CD8-positive, alpha-beta memory T cell (primary cell): ENCODE measurements at places on chromosomes 6 and 20. TPM values are rescaled to one million over a fixed set of nuclear protein-coding genes. Genes with fewer than 3 reads are reported as not detected.

DNA sequence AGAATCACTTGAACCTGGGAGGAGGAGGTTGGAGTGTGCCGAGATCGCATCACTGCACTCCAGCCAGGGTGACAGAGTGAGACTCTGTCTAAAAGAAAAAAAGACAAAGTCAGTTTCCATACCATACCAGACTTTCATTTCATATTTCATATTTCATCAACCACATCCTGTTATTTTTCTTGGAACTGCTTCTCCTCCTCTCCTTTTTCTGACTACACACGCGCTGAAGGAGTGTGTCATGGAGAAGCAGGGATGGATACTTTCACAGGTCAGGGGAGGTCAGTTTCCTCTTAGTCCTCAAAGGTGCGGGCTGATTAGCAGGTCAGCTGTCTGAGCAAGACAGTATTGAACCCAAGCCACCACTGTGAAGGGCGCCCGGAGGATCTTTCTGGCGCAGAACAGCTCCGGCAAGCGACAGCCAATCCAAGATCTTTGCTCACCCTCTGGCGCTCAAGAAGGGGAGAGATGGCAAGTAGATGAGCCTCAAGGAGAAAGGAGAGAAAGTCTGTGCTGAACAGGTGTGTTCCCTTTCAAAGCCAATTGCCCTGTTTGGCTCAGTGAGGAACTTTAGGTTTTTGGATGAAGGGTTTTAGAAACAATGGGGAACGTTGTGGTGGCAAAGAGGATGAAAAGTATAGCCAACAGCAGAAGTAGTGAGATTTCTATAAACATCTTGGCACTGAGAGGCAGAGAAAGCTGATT lies 18.9 kb upstream of the SYNJ2 start:
- no peak for DNase-seq

SRF gene
- polyA plus RNA-seq: 8.0 TPM

RRP36 gene
- polyA plus RNA-seq: 86.2 TPM

GRCh38 chr6:116352515-116353471 lies 18.0 kb upstream of the DSE start:
- DNase-seq: no peak

ESR1 gene
- 1.2 TPM for polyA plus RNA-seq

GRCh38 chr6:130775411-130776012 lies 51.7 kb upstream of the SMLR1 start:
- no peak for DNase-seq

KIAA0408 gene
- 0.76 TPM for polyA plus RNA-seq

- DNase-seq: no peak
These were observed 828 bp downstream of the TP53RK start for GRCh38 chr20:46688151-46689081.

SOX12 gene
- polyA plus RNA-seq: 0.64 TPM

DNA sequence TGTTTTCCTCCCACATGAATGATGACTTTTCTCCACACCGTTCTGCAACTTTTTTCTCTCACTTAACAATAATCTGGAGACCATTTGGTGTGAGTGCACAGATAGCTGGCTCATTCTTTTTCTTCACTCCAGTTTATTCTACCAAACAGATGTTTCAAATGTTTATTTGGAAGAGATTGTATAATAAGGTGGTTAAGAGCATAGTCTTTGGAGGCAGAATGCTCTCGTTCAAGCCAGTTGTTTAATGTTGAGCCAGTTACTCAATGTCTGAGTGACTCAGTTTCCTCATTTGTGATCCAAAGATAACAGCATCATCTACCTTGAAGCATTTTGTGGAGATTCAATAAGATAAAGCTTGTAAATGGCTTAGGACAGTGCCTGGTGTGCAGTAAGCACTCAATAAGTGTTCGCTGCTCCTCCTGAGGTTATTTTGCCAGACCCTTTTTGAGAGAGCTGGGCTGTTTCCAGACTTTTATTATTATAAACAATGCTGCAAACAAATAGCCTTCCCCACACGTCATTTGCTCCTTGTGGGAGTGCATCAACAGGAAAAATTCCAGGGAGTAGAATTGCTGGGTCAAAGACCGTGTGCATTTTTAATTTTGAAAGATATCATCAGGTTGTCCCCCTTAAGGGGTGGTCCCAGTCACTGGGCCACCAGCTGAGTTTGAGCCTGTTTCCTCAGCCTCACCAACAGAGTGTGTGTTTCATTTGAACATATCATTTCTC lies 70.6 kb downstream of the VEGFA start:
- no peak for DNase-seq

SNAP91 gene
- not detected for polyA plus RNA-seq

ENPP1 gene
- polyA plus RNA-seq: 1.2 TPM

MCHR2 gene
- not detected for polyA plus RNA-seq

- DNase-seq: no peak
These were observed 145.1 kb downstream of the CD24 start for GRCh38 chr6:106829451-106829850.

GRCh38 chr6:83429857-83430610 lies 817 bp downstream of the ME1 start:
- DNase-seq: no peak

- DNase-seq: no peak
These were observed 328.7 kb downstream of the UTRN start for GRCh38 chr6:144613859-144614258.

IL22RA2 gene
- not detected for polyA plus RNA-seq

- no peak for DNase-seq
These were observed 42.9 kb downstream of the ARHGAP18 start for GRCh38 chr6:129667034-129667433.

DNA sequence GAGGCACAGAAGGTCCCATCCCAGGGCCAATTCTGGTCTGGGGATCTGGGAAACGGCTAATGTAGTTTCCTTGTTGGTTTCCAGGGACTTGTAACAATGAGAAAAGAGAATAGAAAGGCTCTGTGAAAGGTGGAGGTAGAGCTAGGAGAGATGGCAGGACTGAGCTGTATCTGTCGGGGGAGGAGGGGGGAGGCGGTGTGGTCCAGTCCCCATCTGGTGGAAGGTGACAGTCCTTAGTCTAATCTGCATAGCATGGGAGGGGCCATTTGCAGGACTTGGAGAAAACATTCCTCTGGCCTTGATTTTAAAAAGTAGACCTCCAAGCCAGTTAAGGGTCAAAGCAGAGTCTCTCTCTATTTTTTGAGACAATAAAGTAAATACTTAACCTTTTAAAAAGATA lies 137.1 kb downstream of the DNAH8 start:
- no peak for DNase-seq

DNA sequence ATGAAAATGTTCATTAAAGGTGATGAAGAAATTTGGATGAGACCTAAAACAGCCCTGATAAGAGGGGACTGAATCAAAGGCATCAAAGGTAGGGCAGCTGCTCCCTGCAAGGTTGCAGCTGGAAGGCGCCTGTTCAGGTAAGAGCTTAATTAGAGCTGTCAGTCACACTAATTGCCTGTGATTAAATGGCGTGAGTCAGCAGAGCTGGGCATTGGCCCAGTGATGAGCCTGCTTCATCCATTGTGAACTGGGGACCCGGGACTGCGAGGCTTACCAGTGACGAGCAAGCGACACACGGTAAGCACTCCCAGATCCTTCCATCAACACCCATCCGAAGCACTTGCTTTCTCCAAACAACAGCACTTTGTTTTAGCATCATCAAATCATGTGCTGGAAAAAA lies 621.5 kb upstream of the CDH4 start:
- DNase-seq: no peak

DNA sequence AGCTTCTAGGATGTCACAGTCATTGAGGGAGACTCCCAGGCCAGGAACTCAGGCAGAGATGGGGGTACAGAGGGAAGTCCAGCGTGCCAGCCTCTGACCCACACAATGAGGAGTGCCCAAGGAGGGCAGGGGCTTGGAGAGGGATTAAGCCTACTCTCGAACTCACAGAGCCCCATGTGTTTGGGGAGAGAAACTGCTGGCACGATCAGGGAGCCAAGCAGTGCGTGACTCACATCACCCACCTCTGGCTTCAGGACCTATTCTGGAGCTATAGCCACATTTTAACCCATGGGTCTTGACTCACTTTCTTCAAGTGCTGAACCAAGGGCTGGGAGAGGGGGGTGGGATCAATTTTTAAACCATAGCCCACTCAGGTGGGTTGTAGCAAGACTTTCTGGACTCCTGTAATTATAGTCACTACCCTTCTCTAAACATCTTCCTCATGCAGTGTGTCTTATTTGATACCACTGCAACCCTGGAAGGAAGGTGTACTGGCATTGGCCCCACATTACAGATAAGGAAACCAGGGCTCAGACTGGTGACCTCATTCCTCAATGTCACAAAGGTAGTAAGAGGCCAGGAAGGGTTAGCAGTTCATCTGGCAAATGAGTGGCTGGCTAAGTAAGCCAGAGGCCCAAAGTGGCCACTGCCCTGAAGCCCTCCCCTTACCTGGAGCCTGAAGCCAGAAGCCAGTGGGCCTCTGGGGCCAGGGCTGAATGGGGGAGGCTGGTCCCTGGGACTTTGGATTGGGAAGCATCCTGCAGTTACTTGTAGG lies 12.0 kb downstream of the FOXP4 start:
- DNase-seq: no peak

DNA sequence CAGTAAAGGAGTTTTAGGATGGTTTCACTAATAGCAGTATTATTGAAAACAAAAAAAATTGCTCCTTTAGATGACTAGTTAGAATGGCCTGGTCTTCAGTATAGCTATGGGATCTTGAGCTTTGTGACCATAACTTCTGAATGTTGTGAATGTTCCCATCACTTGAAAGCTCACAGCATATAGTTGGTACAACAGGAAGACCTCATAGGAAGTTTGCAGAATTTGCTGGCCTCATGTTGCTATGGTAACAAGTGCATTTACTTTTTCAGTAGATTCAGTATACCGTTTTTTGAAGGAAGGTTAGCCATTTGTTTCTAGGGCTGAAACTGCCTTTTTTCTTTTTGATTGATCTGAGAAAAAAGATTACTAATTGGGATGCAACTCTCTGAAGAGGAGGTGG lies 8.3 kb downstream of the PHF3 start:
- DNase-seq: peak; percentile 49

GRCh38 chr20:51680067-51680749 lies 88.0 kb downstream of the ATP9A start:
- DNase-seq: no peak

DNA sequence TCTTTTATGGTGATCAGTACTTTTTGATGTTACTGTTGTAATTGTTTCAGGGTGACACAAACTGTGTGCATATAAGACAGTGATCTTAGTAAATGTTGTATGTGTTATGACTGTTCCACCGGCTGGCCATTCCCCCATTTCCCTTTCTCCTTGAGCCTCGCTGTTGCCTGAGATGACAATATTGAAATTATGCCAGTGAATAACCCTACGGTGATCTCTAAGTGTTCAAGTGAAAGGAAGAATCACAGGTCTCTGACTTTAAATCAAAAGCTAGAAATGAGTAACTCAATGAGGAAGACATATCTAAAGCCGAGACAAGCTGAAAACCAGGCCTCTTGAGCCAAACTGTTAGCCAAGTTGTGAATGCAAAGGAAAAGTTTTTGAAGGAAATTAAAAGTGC lies 32.3 kb downstream of the TULP4 start:
- DNase-seq: no peak

DNA sequence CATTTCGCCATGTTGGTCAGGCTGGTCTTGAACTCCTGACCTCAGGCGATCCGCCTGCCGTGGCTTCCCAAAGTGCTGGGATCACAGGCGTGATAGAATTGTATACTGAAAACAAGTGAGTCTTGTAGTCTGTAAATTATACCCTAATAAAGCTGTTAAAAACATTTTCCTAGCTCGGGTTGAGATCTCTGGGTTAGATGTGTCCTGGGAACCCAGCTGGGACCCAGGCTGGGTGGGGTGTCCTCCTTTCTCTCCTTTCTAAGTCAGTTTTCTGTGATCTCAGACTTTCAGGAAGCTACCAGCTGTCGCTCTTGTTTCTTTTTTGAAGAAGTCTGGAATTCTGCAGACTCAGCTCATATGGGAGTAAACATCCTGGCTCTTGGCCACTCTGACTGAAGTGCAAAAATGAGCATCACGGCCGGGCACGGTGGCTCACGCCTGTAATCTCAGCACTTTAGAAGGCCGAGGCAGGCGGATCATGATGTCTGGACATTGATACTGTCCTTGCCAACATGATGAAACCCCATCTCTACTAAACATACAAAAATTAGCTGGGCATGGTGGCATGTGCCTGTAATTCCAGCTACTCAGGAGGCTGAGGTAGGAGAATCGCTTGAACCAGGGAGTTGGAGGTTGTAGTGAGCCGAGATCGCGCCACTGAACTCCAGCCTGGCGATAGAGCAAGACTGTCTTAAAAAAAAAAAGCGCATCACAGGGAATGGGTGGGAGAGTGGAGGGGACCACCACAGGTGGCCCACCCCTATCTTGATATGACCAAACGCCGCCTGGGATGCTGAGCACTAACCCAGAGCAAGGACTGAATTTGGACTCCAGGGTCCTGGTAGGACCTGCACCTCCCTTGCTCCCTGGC lies 9.9 kb upstream of the PCIF1 start:
- no peak for DNase-seq

GRCh38 chr6:142803495-142804058 lies 141.4 kb downstream of the HIVEP2 start:
- DNase-seq: no peak
